ENCODE measurements at places on chromosomes 1 and 21. TPM values are rescaled to one million over a fixed set of nuclear protein-coding genes. Genes with fewer than 3 reads are reported as not detected.

Gene TMPRSS15
- total RNA-seq: not detected

Gene WNT2B
- total RNA-seq: not detected

Gene FCGR2B
- not detected for total RNA-seq

Gene C1orf35
- 25.7 TPM for total RNA-seq

Gene IL20
- total RNA-seq: not detected

Gene NPHS2
- total RNA-seq: not detected

Gene GPR25
- not detected for total RNA-seq

Gene OR2M2
- not detected for total RNA-seq
